ENCODE measurements at places on chromosomes 1 and 21.

- peaks cover 33% of the 10 kb centered on the region for H3K36me3 ChIP-seq
- no peak overlapping the region for H3K4me3 ChIP-seq
- no peak overlapping the region for H3K27ac ChIP-seq
These were observed 95.3 kb downstream of the COP1 start for GRCh38 chr1:176111835-176112234.

DNA sequence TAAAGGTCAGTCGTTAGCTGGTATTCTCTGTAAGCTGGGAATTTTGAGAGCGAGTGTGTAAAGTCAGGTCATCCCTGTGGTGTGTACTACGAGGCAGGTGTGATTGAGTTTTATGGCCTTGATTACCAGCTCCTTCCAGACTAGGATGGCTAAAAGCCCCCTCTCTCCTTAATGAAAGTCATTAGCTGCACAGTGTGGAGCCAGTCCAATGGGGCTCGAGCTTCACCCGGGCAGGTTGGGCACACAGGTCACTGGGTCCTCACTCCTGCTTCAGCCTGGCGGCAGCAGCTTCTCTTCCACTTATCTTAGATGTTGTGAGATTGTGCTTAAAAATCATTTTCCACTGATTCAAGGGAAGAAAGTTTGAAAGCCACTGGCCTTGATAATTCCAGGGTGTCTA is 3.0 kb downstream of the DMRTB1 start:
- H3K4me3 ChIP-seq, result no peak overlapping the region
- H3K4me1 ChIP-seq, result no peaks in the 10 kb centered on the region
- H3K27ac ChIP-seq, result no peak overlapping the region
- peaks cover 4% of the 10 kb centered on the region for H3K27me3 ChIP-seq
- no peak for DNase-seq
- no peaks in the 10 kb centered on the region for H3K36me3 ChIP-seq

DNA sequence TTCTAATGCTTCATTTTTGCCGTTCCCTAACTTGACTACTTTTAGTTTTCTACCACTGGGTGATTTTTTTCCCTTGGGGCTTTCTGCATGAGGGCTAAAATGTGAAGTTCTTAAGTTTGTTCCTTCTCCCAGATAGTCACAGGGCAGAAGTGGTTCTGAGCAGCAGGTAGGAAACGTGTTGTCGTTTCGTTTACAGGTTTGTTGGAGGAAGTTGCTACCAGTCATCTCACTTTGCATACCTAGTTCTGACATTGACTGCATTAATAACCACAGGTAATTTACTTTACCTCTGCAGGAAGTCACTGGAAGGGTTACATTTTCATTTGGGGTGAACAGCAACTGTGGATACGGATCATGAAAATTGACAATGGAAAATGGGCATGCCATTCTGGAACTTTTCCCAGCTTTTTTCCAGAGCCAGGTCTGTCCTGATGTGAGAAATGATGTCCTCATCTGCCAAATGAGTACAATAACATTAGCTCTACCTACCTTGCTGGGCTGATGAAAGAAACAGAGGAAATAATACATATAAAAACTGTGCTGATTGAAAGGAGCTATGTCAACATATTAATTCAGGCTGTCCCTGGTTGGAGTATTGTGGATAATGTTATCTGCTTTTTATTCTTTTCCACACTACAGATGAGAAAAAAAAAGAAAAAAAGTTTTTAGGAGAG is 94.2 kb downstream of the DISC1 start:
- no peaks in the 10 kb centered on the region for H3K27me3 ChIP-seq
- H3K4me3 ChIP-seq, result no peak overlapping the region
- H3K36me3 ChIP-seq, result no peaks in the 10 kb centered on the region

- no peak overlapping the region for H3K4me3 ChIP-seq
- H3K36me3 ChIP-seq, result no peaks in the 10 kb centered on the region
- no peaks in the 10 kb centered on the region for H3K27me3 ChIP-seq
- peak overlapping the region; percentile 21 for H3K27ac ChIP-seq
- no peak for DNase-seq
These were observed 57.8 kb downstream of the EPB41 start for GRCh38 chr1:28971980-28972771.

GRCh38 chr1:236103646-236104218 is 38.6 kb upstream of the GPR137B start:
- H3K4me3 ChIP-seq, result no peak overlapping the region
- H3K4me1 ChIP-seq, result no peaks in the 10 kb centered on the region
- no peak for DNase-seq
- no peaks in the 10 kb centered on the region for H3K36me3 ChIP-seq
- no peak overlapping the region for H3K27ac ChIP-seq

DNA sequence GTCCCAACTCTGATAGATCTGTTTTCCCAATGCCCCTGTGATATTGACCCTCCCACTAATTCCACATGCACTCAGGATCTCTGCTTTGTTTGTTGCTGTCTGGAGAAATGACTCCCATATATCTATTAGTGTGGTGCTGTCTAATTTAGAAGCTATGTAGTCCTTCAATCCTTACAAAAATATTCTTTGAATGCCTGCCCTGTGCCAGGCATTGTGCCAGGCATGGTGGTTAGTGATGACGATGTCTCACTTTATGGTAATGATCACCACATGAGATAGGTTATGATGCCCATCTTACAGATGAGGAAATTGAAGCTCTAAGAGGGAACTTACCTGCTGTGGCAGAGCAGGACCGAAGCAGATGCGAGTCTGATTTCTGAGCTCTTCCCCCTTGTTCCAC is 12.9 kb downstream of the MYOG start:
- H3K27ac ChIP-seq, result no peak overlapping the region
- no peaks in the 10 kb centered on the region for H3K27me3 ChIP-seq
- H3K36me3 ChIP-seq, result no peaks in the 10 kb centered on the region
- H3K4me3 ChIP-seq, result no peak overlapping the region
- no peak for DNase-seq

- H3K36me3 ChIP-seq, result no peaks in the 10 kb centered on the region
- no peak overlapping the region for H3K27ac ChIP-seq
- no peaks in the 10 kb centered on the region for H3K4me1 ChIP-seq
- DNase-seq, result no peak
- H3K27me3 ChIP-seq, result no peaks in the 10 kb centered on the region
These were observed 26.1 kb downstream of the SYF2 start for GRCh38 chr1:25206201-25206600.

DNA sequence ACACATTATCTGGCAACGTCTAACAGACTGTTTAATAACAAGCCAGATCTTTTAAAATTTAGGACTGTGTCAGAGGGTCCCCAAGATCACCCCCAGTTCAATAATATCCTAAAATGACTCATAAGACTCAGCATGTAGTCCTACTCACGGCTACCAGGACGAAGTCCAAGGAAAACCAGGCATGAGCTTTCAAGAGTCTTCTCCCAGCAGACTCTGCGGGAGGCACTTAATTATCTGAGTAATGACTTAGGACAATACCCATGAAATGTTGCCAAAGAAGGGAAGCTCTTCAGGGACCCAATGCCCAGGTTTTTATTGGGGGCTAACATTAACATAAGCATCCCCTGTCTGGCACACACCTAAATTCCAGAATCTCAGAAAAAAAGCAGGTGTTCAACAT is 7.0 kb downstream of the HFM1 start:
- no peaks in the 10 kb centered on the region for H3K4me1 ChIP-seq
- no peak overlapping the region for H3K4me3 ChIP-seq
- DNase-seq, result no peak

DNA sequence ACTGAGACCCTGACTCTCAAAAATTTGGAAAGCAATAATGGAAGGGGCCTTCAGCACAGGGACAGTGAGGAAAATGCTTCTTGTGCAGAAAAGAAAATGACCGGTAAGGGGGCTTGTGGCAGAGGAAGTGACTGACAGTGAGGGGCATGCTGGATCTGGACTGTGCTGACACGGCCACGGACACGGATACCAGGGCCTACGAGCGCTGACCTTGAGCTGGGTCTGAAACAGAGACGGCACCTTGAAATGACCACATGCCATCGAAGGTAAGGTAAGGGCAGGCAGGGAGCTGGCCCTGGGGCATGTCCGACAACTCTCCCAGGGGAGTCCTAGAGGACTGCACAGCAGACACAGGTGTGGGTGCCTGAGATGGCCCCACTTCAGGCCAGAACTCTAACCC is 182.1 kb downstream of the RHOU start:
- no peak overlapping the region for H3K27ac ChIP-seq
- H3K4me1 ChIP-seq, result no peaks in the 10 kb centered on the region
- H3K27me3 ChIP-seq, result no peaks in the 10 kb centered on the region
- H3K4me3 ChIP-seq, result no peak overlapping the region

DNA sequence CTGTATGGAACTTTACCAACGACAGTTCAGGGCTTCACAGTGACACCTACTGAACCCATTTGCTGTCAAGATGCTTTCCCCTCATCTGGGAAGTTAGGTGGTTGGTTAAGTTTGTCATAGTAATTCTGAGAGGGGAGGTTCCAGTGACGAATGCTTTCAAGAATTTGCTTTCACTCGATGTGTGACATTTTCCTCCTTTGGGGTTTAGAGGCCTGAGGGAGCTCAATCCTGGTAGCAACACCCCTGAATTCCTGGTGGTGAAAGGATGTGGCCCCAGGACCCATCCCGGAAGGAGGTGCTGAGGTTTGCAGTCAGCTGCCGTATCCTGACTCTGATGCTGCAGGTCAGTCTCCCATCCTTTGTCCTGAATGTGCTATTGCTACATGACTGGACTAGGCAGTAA is 2.8 kb downstream of the PIGV start:
- no peaks in the 10 kb centered on the region for H3K27me3 ChIP-seq
- H3K27ac ChIP-seq, result no peak overlapping the region
- no peak overlapping the region for H3K4me3 ChIP-seq
- no peak for DNase-seq
- peaks cover 11% of the 10 kb centered on the region for H3K4me1 ChIP-seq
- peaks cover 5% of the 10 kb centered on the region for H3K36me3 ChIP-seq

- no peaks in the 10 kb centered on the region for H3K36me3 ChIP-seq
- no peak for DNase-seq
- H3K27me3 ChIP-seq, result peaks cover 15% of the 10 kb centered on the region
- no peak overlapping the region for H3K4me3 ChIP-seq
These were observed 890.9 kb downstream of the MRPL39 start for GRCh38 chr21:24716281-24716918.

- H3K4me3 ChIP-seq, result no peak overlapping the region
- H3K36me3 ChIP-seq, result no peaks in the 10 kb centered on the region
- DNase-seq, result no peak
- peak overlapping the region; percentile 79 for H3K27ac ChIP-seq
- no peaks in the 10 kb centered on the region for H3K27me3 ChIP-seq
These were observed 111.8 kb upstream of the USP25 start for GRCh38 chr21:15617964-15618363.

DNA sequence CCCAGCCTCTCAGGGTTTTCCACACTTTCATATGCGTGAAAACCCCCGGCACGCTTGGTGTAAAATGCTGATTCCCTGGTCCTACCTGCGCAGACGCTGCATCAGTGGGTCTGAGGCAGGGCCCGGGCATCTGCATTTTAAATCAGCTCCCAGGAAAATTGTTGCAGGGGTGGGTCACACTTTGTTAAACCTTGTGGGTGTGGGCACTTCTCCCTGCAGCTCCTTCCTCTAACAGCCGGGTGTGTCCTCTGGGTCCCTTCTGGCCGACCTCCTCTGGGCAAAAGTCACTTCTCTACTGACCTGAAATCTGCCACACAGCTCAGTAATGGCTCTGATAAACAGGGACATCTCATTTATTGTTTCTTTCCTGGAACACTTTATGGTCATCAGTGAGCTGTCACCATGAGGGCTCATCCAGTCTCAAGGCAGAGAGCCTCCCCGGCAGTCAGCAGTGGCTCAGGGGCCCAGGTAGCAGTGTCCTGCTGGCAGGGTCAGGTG is 52.8 kb upstream of the TMPRSS2 start:
- no peaks in the 10 kb centered on the region for H3K36me3 ChIP-seq
- DNase-seq, result no peak
- H3K4me3 ChIP-seq, result no peak overlapping the region
- no peaks in the 10 kb centered on the region for H3K27me3 ChIP-seq
- H3K4me1 ChIP-seq, result peaks cover 4% of the 10 kb centered on the region

GRCh38 chr1:241068359-241068758 is 288.6 kb downstream of the RGS7 start:
- H3K36me3 ChIP-seq, result no peaks in the 10 kb centered on the region
- no peaks in the 10 kb centered on the region for H3K4me1 ChIP-seq
- H3K27me3 ChIP-seq, result no peaks in the 10 kb centered on the region
- no peak overlapping the region for H3K27ac ChIP-seq
- no peak overlapping the region for H3K4me3 ChIP-seq

- no peak overlapping the region for H3K4me3 ChIP-seq
These were observed 297.5 kb downstream of the DUSP10 start for GRCh38 chr1:221444346-221444745.

DNA sequence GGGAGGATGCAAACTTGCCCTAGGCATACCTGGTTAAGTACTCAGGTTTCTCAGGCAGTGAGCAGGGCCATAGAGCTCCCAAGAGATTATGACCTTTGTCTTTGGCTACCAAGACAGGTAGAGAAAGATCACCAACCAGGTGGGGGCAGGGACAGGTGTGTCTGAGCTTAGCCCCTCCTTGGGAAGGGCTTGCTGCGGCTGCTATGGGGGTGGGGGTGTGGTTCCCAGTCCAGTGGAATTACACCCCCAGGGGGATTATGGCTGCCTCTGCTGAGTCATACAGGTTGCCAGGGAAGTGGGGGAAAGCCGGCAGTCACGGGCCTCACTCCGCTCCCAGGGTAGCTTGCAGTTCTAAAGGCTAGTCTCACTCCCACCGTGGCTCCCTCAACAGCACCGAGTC is 65.2 kb upstream of the FAM163A start:
- DNase-seq, result no peak
- H3K36me3 ChIP-seq, result no peaks in the 10 kb centered on the region
- H3K27me3 ChIP-seq, result peaks cover 17% of the 10 kb centered on the region
- no peak overlapping the region for H3K4me3 ChIP-seq
- no peak overlapping the region for H3K27ac ChIP-seq

GRCh38 chr1:85201340-85202091 is 700 bp upstream of the SYDE2 start:
- peak overlapping the region; percentile 87 for H3K4me3 ChIP-seq
- H3K36me3 ChIP-seq, result no peaks in the 10 kb centered on the region
- H3K4me1 ChIP-seq, result peaks cover 29% of the 10 kb centered on the region
- peak; percentile 71 for DNase-seq

GRCh38 chr1:97901017-97901658 is 19.7 kb downstream of the DPYD start:
- peak overlapping the region; percentile 47 for H3K27ac ChIP-seq
- no peaks in the 10 kb centered on the region for H3K27me3 ChIP-seq
- DNase-seq, result no peak
- no peak overlapping the region for H3K4me3 ChIP-seq
- H3K4me1 ChIP-seq, result peaks cover 54% of the 10 kb centered on the region

GRCh38 chr1:209805341-209805781 is 581 bp downstream of the IRF6 start:
- DNase-seq, result no peak
- peaks cover 39% of the 10 kb centered on the region for H3K36me3 ChIP-seq
- no peaks in the 10 kb centered on the region for H3K27me3 ChIP-seq
- peaks cover 46% of the 10 kb centered on the region for H3K4me1 ChIP-seq
- H3K4me3 ChIP-seq, result peak overlapping the region; percentile 69
- peak overlapping the region; percentile 70 for H3K27ac ChIP-seq

GRCh38 chr1:111603979-111604378 is 15.6 kb upstream of the RAP1A start:
- no peaks in the 10 kb centered on the region for H3K36me3 ChIP-seq
- H3K27ac ChIP-seq, result no peak overlapping the region
- peaks cover 7% of the 10 kb centered on the region for H3K4me1 ChIP-seq
- no peaks in the 10 kb centered on the region for H3K27me3 ChIP-seq
- no peak for DNase-seq

GRCh38 chr1:52632732-52633290 is at the start of gene SHISAL2A:
SHISAL2A (plus strand) TSS chr1:52633168; CDS start chr1:52633494, 326 bp downstream.
- peak; percentile 57 for DNase-seq
- peaks cover 2% of the 10 kb centered on the region for H3K27me3 ChIP-seq
- no peak within 1 kb of the TSS for H3K27ac ChIP-seq
- no peaks in the 10 kb centered on the region for H3K36me3 ChIP-seq
- peaks cover 11% of the 10 kb centered on the region for H3K4me1 ChIP-seq

- H3K27ac ChIP-seq, result peak overlapping the region; percentile 77
- no peaks in the 10 kb centered on the region for H3K36me3 ChIP-seq
- H3K4me1 ChIP-seq, result peaks cover 24% of the 10 kb centered on the region
- no peak overlapping the region for H3K4me3 ChIP-seq
- no peak for DNase-seq
These were observed 50.1 kb downstream of the AKT3 start for GRCh38 chr1:243799908-243800307.

All from RWPE2 (cell line).